ENCODE measurements at places on chromosomes 6 and 20.

DNA sequence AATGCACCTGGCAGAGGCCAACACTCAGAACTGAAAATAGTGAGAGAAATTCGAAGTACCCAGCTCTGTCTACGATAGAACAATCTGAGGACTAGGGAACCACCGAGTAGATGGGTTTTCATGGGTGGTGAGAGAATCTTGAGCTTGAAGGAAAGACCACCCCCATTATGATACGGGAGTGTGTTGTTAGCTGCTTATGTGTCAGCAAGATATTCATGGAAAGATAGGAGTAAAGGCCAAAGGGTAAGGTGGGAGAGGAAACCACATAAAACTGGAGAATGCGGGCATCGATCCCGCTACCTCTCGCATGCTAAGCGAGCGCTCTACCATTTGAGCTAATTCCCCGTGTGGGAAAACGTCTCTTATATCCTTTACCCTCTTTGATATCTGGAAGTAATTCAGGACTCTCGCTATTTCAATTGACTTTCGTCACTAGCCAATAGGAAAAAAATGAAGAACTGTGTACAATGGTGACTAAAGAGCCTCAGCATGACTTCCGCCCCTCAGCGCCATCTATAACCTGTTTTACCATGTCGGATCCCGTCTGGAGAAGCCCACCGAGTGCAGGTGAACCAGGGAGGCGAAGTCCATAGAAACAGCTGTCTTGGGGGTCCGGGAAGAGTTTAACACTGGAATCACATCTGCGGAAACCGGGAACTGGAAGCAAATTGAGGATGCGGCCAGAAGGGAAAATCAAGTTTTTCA, 25.0 kb upstream of the ABT1 start:
- no peak for DNase-seq

DNA sequence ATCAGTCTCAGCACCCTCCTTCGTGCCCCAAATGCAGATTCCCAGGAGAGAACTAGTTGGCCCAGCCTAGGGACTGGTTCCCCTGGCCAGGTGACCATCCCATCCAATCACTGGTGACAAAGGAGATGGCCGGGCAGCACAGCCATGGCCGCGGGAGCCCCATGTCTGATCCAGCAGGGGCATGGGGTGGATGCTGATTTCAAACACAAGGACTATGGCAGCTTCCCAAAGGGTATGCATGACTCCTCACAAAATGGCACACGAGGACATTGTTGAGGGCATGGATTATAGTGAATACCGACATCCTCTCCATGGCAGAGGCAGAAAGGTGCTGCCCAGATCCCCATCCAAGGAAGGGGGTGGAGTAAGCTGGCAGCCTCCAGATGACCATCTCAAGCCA, 9.9 kb upstream of the LSM14B start:
- DNase-seq: no peak

- DNase-seq: no peak
Observed at GRCh38 chr6:85537055-85537494, 56.6 kb downstream of the SNX14 start.

- no peak for DNase-seq
Observed at GRCh38 chr6:101668496-101669030, 275.1 kb downstream of the GRIK2 start.

DNA sequence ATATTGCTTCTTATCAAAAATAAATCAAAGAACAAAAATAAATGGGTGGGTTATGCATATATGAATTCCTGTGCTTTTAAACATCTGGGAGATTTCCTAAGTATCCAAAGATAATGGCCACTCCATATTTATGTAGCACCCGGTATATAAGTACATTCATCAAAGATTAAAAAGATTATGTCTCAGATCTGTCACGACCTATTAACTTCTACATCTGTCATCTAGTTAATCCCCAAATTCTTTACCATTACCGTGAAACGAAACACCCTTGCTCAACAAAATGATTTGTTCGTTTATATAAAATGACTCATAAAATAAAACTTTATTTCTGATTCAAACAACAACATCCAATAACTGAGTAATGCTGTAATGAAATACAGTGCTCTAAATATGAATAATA, 64.8 kb upstream of the FOXQ1 start:
- no peak for DNase-seq

GRCh38 chr6:158711264-158711663, 61.4 kb downstream of the SYTL3 start:
- no peak for DNase-seq

DNA sequence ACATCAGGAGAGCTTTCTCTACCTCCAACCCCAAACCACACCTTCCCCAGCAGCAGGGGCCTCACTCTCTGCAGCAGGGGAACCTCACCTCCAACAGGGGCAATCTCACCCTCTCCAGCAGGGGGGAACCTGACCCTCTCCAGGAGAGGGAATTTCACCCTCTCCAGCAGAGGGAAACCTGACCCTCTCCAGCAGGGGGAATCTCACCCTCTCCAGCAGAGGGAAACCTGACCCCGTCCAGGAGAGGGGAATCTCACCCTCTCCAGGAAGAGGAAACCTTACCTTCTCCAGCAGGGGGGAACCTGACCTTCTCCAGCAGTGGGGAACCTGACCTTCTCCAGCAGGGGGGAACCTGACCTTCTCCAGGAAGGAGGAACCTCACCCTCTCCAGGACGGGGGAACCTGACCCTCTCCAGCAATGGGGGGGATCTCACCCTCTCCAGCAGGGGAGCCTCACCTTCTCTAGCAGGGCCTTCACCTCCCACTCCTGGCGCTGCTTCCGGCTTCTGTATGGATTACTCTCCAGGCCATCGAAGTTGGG, 3.1 kb downstream of the B3GALT4 start:
- DNase-seq: no peak

DNA sequence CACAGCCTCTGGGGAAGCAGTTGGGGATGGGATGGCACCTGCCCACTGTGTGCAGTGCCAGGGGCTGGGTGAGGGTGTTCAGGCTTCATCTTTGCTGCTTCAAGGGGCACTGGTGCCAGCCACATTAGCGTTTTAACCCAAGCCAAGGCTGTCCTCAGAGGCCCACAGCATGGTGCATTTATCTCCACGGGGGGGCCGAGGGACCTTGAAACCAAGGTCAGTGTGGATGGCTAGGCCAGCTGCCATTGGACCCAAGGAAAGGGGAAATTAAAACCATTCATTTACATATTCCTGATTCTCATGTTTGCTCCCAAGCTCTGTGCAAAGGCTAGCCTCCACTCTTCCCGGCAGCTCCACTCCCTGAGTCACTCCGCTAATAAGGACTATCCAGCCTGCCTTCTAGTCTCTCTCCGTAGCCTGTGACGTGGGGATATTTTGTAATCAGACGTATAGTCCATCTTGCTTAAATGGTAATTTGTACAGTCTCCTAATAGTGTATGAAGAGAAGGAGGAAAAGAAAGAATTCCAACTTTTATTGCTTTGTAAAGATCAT, 197.1 kb downstream of the CDH4 start:
- no peak for DNase-seq

DNA sequence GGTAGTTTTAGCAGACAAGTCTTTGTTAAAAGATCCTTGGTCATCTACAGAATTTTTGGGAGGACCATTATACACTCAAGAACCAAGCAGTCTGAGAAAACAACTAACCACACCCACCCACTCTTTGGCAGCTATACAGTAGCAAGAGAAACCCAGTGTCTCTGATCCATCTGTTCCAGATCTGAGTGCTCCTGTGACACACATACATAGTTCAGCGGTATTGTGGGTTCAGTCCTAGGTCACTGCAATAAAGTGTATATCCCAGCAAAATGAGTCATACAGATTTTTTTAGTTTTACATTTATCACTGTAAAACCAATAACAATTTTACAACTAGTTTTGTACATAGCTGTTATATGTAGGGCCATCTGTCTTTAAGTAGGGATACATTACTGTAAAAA, 47.4 kb upstream of the PAK5 start:
- DNase-seq: no peak

DNA sequence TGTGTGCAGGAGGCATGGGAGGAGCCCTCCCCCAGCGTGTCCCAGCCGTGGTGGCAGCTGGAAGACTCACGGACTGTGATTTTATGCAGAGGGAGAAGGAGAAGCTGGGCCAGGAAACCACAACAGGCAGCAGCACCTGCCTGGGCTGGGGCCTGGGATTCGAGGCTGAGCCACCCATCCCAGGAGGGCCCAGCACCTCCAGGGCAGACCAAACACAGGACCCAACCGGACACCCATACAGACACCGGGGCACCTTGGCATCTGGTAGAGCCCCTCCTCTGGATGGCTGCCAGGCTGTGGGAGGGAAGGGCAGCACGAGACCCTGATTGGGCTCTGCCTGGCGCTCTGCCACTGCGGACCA, 41.7 kb upstream of the CHRNA4 start:
- DNase-seq: no peak

DNA sequence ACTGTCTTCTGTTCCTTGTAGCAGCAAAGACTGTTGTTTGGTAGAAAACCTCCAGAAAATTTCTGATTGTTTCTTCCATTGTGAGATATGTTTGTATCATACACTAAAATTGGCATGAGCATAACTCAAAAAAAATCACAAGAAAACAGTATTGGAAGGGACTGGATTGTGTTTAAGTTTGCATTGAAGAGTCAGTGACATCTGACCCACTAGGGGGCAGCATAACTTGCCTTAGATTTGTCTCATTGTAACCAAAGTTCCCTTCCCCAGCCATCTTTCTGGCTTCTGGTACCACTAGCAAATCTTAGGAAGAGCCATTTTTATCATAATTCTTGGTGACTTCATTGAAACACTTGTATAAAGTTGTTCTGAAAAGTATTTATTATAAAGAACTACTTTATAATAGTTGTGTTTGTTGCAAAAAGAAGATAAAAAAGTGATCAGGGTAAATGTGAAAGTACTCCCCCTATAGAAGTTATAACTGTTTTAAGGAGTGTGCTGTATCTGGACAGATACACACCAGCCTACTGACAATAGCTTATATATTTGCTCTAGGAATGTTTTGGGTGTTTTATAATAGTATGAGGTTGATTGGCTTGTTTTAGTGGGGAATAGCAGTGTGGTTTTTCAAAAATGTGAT, 7.7 kb downstream of the CSTF1 start:
- peak; percentile 66 for DNase-seq

DNA sequence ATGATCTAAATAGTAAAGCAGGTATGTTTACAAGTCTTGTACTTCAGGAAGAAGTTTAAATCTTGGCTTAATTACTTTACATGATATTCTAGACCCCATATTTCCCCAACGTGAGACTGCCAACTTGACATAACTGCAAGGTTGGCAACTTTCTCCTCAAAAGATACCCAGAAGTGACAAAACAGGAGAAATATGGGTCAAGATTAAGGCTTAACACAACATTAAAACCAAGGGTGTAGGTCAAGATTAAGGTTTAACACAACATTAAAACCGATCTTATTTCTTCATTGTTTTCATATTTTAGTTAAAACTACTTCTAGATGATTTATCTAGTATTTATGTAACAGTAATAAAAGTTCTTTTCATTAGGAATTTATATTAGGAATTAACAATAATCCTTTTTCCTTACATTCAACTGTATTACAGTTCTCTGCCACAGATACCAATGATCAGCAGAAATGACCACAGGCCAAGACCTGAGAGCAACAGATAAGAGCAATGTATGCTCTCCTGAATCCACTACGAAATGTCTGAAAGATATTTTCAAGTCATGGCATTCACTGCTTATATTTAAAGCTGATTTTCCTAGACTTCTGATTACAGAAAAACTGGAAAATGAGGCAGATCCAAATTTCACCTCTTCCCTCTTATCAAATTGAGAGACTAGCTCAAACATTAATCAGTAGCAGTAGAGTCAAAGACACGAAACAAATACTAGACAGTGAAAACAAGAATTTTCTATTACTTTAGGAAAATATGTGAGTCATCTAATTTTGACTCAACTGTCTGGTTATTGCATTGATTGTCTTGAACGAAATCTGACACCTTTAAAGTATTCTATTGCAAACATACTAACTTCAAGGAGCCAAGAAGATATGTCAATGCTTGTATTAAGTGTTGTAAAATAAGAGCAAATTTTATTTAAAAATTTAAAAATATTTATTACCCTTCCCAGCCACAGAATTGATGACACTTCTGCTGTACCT, 72.3 kb downstream of the RNGTT start:
- no peak for DNase-seq

- no peak for DNase-seq
Observed at GRCh38 chr6:29909985-29910384, 32.3 kb upstream of the HLA-A start.

DNA sequence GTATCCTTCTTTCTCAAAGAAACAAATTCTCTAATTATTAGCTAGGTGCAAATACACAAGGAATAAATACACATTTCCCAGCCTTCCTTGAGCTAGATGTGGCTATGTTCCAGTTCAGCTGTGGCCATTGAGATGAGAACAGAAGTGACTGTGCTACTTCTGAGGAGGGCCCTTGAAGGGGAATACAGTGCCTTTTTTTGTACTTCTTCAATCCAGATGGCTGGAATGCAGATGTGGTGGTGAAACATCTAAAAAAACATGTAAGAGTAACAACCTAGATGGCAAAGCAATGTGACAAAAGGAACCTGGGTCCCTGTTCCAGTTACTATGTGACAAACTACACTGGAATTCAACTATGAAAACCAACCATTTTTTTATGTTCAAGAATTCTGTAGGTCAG, 115.4 kb upstream of the DST start:
- no peak for DNase-seq

GRCh38 chr6:5764401-5764955, 242.2 kb downstream of the NRN1 start:
- no peak for DNase-seq

DNA sequence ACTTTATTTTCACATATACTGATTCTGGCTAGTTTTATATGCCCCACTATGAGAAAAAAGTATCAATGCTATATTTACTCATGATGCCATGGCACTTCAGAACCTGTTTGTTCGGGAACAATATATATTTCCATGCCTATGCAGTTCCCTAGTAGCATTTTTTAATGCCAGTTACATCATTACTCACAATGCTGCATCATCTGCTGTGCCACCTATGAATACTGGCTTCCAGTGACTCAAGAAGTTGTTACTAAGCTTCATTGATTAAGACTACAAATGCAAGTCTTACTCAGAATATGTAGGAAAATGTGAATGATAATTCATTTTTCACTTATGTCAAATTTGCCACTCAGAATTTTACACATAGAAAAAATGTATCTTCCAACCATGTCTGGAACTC, 97.9 kb downstream of the MAFB start:
- no peak for DNase-seq

GRCh38 chr6:107642861-107643328, 153.0 kb downstream of the SOBP start:
- no peak for DNase-seq

- no peak for DNase-seq
Observed at GRCh38 chr20:17810062-17810631, 110.4 kb downstream of the BANF2 start.

GRCh38 chr20:50690650-50691572, at the start of gene RIPOR3:
TSS of gene RIPOR3 (minus strand) at chr20:50691542. CDS start at chr20:50691128, 414 bp downstream.
- DNase-seq: no peak

GRCh38 chr6:159753081-159753872, 8.6 kb upstream of the ACAT2 start:
- no peak for DNase-seq

GRCh38 chr20:59020938-59021551, 1.8 kb downstream of the TUBB1 start:
- no peak for DNase-seq
